NCI-H526 treated with DMSO at 0.1 percent for 48 hours (cell line): ENCODE measurements at places on chromosomes 3 and 15.

DNA sequence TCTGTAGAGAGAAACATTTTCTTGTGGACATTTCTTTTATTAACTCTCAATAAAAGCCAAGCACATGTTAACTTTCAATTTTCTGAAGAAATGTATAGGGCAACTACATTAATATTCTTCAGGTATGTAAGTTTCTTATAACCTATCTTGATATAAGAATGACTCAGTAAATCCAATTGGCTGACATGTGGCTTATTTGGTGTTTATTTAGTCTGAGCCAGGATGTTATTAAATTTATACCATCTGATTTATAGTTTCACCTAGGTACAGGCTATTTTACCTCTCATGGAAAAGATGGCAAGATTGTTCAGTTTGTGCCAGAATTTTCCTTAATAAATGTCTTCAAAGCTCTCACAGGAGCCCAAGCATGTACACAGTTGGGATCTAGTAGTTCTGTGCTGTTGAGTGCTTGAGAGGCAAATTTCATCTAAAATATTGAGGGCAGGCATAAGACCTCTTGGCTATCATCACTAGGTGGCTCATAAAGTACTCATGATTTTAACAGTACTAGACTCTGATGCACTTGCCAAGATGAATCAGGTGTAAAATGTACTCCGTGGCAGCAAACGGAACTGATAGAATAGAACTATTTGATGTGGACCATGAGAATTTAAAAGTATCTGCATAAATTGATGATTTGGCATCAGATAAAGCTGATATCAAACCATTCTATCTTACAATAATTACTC lies 631.9 kb downstream of the RBMS3 start:
- no peak for DNase-seq

GRCh38 chr3:116743062-116743461 lies 33.5 kb downstream of the TUSC7 start:
- DNase-seq = no peak

DNA sequence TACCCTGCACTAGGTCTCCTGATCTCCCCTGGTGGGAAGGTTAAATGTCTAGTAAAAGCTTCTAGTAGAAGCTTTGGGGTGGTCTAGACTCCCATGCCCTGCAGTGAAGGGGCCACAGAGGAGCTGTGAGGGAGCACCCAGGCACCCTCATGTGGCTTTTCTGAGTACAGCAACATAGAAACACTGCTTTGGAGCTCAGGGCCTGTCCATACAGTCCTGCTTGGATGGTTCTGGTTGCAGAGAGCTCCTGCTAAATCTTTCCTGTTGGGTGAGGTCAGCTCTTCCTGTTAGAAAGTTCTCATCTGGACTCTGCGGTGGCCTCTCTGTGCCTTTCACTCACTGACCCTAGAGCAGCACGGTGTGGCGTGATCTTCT lies 47.8 kb downstream of the GPD1L start:
- DNase-seq = no peak

- DNase-seq = no peak
Measured at GRCh38 chr15:60793656-60794055, 314.7 kb upstream of the ICE2 start.

DNA sequence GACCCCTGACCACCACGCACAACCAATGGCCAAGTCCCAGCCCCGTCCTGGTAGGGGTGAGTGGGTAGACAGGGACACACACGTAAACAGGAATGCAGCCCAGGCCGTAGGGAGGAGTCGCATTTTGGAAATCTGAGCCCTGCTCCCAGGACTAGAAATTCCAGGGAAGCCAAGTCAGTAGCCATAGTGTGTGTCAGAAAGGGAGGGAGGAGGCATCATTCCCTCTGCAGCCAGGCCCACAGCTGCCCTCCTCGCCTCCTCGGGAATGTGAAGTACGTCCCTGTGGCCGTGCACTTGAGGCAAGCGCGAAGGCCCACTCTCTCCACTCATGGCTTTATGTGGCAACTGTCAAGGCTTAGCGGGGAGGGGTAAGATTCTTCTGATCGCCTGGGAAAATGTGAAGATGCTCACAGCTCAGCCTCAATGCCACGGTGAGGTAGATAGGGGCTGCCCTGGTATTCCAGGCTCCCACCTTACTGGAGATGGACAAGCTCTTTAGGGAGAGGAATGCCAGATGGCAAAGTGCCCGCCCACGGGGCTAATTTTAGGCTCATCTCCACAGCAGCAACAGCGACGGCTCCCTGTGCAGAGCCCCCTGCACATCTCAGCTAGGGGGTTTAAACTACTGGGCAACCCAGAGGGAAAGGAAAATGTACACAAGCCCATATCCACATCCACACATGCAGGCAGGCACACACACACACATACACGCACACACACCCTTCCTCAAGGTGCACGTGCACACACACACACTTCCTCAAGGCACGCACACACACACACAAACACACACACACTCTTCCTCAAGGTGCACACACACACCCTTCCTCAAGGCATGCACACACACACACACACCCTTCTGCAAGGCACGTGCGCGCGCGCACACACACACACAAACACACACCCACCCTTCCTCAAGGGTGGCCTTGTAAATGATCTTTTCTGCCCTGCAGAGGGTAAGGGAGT lies 65.5 kb downstream of the ADCY5 start:
- no peak for DNase-seq

DNA sequence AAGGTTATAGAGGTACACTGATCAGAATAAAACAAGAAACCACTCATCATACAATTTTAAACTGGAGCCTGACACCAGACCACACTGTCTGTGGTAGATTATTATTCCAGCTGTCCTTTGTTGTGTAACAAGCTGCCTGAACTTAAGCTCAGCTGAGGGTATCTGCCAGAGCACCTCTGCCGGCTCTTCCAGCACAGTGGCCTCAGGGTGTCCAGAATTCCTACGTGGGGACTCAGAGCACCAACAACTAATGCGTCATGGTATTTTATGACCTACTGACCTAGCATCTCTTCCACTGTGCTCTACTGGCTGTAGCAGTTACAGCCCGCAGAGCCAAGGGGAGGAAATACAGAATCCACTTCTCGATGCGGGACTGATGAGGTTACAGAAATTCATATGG lies 15.6 kb upstream of the RAF1 start:
- no peak for DNase-seq
